ENCODE measurements at places on chromosomes 3 and 15.

GRCh38 chr15:67783303-67783702 lies 42.0 kb upstream of the SKOR1 start:
- DNase-seq: no peak

DNA sequence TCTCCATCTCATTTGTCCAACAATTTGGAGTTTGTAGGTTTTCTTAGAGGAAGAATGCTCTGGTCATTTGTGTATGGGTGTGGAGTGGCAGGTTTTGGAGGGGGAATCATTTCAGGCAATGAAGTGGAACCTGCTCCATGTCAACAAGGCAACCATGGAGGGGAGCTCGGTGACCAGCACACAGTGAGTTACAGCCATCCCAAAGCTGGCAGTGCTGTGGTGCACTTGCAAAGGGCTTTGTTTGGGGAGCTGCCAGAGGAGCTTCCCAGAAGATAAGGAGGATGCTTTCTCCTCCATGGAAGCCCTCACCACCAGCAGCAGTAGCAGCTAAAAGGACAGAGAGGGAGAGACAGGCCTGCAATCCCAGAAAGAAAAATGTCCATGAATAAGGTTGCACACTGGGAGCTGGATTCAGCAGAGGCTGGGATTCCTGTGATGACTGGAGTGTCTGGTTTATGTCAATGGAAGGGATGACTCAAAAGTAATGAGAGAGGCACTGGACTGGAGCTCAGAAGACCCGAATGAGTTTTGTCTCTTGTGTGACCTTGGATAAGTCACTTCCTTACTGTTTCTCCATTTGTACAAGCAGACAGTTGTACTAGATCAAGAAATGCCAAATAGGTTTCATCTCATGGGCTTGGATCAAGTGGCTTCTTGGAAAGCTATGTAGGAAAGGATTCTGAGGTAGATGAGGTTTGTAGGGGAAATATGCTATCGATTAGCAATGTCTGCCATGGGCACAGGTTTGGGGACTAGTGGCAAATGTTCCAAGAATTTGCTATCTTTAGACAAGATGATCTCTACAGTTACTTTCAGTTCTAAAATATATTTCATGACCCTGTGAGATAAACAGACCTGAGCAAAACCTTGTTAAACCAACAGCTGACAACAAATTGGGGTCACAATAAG lies 27.2 kb upstream of the UBE2Q2 start:
- DNase-seq: no peak

DNA sequence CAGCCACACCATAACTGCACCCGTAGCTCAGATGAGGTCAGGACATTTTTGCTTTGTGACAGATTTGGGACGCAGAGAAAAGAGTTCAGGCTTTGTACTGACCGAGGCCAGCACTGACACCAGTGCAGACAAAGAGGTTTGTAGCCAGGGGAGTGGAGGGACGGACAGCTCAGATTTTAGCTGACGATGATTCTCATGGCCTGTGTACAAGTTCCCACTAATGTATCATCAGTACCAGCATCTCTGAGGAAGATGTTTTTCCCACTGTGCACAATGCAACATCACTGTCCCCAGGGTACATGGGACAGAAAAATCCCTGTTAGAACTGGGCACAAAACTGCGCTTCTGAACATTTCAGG lies 112.7 kb downstream of the SLCO3A1 start:
- DNase-seq: no peak

DNA sequence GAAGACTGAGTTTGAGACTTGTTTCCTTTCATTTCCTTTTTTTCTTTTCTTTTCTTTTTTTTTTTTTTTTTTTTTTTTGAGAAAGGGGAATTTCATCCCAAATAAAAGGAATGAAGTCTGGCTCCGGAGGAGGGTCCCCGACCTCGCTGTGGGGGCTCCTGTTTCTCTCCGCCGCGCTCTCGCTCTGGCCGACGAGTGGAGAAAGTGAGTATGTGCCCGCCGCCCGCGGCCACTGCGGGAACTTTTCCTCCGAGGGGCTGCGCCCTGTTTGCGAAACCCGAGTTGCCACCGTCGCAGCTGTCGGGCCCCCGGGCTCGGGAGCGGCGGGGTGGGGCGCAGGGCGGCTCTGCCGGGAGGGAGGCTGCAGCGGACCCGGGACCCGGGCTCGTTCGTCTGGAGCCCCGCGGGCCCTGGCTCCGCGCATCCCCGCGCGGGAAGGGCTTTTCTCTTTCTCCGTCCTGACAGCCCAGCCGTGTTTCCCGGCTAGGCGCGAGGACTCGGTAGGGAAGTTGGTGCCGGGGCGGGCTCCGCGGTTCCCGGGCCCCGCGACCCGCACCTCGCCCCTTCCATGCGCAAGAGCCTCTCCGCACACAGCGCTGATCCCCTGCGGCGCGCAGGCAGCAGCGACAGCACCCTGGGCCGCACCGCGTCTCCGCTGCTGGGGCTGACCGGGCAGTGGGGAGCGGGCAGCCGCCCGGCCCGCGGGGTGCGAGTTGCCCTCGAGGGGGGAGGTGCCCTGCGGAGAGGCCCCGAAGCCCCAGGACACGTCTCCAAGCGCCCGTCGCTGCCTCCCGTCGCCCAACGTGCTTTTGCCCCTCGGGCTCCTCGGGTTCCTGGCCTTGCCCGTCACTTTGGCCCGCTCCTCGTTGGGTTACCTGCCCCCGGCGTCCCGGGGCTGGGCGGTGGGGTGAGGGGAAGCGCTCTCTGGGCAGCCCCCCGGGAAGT lies 1.4 kb downstream of the IGF1R start:
- no peak for DNase-seq

- no peak for DNase-seq
Observed at GRCh38 chr3:46922871-46923558, 45.5 kb downstream of the PTH1R start.

DNA sequence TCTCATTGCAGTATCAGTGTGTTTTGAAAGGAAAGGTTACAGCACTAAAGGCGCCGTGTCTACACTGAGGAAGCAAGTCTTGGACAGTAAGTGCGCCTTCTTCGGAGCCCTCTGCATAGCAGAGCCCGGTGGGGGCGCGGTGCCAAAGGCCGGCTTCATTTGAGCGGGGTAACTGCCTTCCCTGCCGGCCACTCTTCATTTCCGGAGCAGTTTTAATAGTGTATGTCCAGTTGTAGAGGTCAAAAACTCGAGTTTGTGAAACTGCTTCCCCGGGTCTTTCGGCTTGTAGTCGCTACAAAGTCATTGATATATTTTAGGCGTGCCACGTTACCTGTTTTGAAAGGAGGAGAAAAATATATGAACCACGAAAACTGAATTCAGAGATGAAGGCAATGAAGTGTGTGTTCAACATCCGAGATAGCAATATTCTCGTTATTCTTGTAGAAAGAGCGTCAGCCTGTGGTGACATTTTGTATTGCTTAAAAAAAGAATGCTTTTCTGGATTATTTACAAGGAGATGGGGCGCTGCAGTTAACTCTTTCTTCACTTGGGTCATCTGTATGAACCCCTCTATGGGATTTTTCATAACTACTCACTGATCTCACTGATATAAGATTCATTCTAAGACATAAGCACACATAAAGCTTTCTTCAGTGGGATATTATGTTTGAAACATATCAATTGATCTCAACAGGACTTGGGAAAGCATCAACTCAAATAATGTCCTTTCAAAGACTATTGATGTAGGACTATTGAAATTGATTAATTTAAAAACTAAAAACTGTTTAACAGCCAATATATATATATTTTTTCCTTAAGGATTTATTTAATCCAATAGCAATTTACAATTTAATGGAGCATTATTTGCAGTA lies 3.0 kb downstream of the ALCAM start:
- DNase-seq: peak; percentile 58

- no peak for DNase-seq
Observed at GRCh38 chr3:13248640-13249039, 171.5 kb downstream of the NUP210 start.

DNA sequence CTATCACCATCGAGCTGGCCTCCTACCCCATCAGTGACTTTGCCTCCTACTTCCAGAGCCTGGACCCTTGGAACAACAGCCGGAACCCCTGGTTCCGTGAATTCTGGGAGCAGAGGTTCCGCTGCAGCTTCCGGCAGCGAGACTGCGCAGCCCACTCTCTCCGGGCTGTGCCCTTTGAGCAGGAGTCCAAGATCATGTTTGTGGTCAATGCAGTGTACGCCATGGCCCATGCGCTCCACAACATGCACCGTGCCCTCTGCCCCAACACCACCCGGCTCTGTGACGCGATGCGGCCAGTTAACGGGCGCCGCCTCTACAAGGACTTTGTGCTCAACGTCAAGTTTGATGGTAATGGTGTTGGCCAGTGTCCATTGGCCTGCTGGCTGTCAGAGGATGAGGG lies 6.1 kb downstream of the GRM2 start:
- DNase-seq: no peak

DNA sequence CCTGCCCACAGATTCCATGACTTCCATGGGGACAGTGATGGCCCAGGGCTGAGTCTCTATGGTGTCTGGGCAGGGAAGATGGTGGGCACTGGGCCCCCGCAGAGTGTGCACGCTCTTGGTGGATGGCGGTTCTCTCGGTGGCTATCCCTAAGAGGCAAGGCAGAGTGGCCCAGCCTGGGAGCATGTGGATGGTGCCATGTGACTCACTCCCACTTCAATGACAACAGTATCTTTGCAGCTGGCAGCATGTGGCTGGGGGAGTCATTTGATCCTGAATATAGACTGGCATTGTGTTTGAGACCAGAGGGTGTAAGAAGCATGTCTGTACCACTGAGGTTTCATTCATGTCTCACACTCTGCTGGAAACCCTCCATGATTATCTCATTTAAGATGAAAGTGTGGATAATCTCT lies 101.2 kb downstream of the CORO2B start:
- no peak for DNase-seq

DNA sequence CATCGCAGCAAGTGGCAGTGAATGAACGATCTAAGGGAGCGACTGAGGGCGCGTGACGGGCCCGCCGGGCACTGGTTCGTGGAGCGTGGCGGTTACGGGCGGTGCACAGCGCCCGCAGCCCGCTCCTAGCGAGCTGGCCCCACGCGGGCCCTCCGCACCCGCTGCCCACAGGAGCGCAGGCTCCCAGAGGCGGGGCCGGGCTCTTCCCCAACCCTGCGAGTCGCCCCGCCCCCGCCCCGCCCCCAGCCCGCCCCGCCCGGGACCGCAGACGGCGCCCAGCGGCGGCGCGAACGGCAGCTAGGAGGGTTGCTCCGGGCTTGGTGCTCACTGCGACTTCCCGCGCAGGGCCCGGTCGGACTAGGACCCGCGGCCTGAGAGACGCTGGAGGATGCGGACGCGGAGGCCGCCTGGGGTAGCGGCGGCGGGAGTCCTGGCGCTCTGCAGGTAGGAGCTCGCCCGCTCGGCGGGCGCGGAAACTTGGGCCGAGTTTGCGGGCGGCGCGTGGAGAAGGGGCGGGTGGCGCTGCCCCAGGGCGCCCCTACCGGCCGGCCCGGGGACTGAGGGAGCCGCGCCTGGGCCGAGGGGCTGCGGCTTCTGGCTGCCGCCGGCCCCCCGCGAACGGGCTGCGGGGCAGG lies at the start of gene C15orf39:
Gene C15orf39 (plus strand): TSS at position 267 of the 635 bp plus-strand sequence. CDS start 4,167 bp downstream, outside the sequence.
- peak; percentile 28 for DNase-seq

DNA sequence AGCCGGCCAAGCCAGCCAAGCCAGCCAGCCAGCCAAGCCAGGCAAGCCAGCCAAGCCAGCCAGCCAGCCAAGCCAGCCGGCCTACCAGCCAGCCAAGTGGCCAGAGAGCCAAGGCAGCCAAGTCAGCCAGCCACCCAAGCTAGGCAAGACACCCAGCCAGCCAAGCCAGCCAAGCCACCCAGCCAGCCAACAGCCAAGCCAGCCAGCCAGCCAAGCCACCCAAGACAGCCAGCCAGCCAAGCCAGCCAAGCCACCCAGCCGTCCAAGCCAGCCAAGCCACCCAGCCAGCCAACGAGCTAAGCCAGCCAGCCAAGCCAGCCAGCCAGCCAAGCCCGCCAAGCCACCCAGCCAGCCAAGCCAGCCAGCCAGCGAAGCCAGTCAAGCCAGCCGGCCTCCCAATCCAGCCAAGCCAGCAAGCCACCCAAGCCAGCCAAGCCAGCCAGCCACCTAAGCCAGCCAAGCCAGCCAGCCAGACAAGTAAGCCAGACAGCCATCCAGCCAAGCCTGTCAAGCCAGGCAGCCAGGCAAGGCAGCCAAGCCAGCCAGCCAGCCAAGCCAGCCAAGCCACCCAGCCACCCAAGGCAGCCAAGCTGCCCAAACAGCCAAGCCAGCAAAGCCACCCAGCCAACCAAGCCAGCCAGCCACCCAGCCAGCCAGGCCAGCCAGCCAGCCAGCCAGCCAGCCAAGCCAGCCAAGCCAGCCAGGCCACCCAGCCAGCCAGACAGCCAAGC lies 200.5 kb downstream of the GOLGA6L6 start:
- DNase-seq: no peak

DNA sequence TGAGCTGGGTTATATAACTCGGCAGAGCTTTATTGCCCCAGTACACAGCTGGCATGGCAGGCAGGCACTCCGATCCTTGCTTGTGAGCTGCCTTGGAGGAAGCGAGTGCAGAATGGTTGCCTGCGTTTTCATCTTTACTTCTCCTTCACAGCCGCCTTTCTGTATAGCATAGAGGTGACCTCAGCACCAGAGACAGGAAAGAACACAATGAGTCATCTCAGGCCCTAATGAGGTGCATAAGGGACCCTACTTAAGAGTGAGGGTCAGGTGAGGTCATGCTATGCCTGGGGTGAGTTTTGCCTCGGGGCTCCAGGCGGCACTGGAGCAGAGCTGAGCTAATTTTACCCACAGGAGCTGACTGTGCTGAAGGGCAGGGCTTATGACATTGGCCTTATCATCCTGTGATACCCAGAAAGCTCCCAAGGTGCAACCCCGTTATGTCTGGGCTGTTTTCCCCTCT lies 43.5 kb downstream of the LPP start:
- DNase-seq: no peak

- DNase-seq: peak; percentile 20
Observed at GRCh38 chr3:28726840-28727239, 378.2 kb upstream of the AZI2 start.

GRCh38 chr3:86229775-86230094 lies 761.2 kb downstream of the VGLL3 start:
- DNase-seq: no peak

DNA sequence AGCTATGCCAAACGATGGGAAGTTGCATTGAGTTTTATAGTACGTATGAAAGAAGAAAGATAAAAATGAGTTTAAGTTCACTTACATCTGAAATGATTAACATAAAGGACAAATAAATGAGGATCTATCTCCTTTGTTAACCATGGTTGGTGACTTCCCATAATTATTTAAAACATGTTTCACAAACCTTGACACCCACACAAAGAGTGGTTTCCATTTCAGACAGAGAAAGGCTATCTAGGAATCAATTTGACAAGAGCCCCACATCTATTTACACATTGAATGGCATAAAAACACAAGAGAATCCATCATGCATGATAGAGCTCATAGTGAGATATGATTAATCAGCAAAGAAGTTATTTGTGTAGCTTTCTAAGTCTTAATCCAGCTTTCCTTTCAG lies 14.2 kb upstream of the MTMR10 start:
- no peak for DNase-seq

Measured in NCI-H1105 (cell line).